Fibroblast of lung (primary cell): ENCODE measurements at places on chromosomes 16 and 17. TPM values are rescaled to one million over a fixed set of nuclear protein-coding genes. Genes with fewer than 3 reads are reported as not detected.

DNA sequence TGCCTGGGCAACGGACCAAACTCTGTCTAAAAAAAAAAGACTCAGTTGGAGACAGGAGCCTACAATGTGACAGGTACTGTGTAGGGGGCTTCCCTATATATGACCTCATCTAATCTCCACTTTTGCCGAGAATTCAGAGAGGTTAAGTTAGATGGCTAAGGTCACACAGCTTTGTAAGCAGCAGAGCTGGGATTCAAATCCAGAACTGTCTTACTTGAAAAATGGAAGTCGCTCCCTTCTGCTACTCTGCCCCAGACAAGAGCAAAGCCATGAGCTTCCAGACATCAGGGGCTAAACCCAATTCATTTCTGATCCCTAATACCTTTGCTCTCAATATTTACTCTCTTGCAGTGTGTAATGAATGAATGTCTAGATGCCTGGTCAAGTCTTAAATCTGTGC lies 41.5 kb upstream of the ABCC12 start:
- DNase-seq: no peak
- no peak overlapping the region for H3K4me3 ChIP-seq
- no peaks in the 10 kb centered on the region for H3K4me1 ChIP-seq
- no peak overlapping the region for H3K27ac ChIP-seq
- H3K36me3 ChIP-seq: no peaks in the 10 kb centered on the region
- no peaks in the 10 kb centered on the region for H3K27me3 ChIP-seq

GRCh38 chr16:76654088-76654820 lies 377.1 kb downstream of the CNTNAP4 start:
- no peaks in the 10 kb centered on the region for H3K36me3 ChIP-seq
- no peak overlapping the region for H3K4me3 ChIP-seq
- H3K27ac ChIP-seq: no peak overlapping the region
- DNase-seq: no peak

The MYH8 gene
- total RNA-seq: not detected in 2 replicates

The TAC4 gene
- not detected in 2 replicates for total RNA-seq
